NB4 (cell line): ENCODE measurements at places on chromosomes 5 and 9.

- no peak for DNase-seq
These were observed 715 bp downstream of the FGF10 start for GRCh38 chr5:44388321-44389089.

DNA sequence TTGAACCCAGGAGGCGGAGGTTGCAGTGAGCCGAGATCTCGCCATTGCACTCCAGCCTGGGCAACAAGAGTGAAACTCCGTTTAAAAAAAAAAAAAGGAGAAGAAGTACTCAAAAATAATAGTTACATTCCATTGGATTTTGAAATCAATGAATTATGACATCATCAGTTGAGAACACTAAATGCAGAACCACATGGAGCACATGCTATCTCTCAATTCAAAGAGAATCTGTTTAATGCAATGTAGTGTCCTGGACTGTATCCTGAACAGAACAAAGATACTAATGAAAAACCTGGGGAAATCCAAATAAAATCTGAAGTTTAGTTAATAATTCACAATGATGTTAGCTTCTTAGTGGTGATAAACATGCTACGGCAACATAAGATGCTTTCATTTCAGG, 20.3 kb downstream of the CDC14B start:
- DNase-seq, result peak; percentile 29

DNA sequence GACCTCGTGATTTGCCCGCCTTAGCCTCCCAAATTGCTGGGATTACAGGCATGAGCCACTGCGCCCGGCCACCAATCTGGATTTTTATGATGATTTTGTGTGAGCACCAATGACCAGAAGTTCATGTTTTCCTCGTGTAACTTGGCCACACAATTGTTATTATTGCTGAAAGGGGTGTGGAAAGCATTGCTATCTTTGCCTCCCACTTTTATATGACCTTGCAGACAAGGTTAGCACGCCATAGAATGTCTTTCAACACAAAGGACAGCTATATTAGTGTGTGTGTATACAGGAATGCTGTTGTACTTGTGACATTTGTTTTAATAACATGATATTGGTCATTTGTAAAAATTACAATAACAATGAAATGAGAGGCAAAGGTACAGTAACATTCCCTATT, 155.0 kb upstream of the ERCC6L2 start:
- no peak for DNase-seq

- peak; percentile 70 for DNase-seq
These were observed 4.7 kb downstream of the IFNA8 start for GRCh38 chr9:21413624-21414023.

DNA sequence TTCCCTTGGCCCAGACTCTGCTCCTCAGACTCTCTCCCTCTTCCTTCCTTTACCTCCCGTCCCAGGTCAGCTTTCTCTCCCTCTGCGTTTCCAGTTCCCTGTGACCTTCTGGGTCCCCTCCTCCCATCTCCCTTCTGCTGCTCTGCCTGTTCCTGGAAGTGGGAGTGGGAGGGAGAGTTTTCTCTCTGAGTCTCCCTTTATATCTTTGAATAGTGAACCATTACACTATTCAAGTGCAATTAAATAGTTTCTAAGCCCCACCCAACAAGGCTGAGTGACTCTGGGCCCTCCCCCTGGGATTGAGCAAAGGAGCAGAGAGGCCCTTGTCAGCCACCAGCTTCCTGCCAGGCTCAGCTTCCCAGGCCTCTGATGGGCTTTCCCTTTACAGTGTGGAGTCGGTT, 34.8 kb downstream of the THBS4 start:
- DNase-seq, result peak; percentile 49

DNA sequence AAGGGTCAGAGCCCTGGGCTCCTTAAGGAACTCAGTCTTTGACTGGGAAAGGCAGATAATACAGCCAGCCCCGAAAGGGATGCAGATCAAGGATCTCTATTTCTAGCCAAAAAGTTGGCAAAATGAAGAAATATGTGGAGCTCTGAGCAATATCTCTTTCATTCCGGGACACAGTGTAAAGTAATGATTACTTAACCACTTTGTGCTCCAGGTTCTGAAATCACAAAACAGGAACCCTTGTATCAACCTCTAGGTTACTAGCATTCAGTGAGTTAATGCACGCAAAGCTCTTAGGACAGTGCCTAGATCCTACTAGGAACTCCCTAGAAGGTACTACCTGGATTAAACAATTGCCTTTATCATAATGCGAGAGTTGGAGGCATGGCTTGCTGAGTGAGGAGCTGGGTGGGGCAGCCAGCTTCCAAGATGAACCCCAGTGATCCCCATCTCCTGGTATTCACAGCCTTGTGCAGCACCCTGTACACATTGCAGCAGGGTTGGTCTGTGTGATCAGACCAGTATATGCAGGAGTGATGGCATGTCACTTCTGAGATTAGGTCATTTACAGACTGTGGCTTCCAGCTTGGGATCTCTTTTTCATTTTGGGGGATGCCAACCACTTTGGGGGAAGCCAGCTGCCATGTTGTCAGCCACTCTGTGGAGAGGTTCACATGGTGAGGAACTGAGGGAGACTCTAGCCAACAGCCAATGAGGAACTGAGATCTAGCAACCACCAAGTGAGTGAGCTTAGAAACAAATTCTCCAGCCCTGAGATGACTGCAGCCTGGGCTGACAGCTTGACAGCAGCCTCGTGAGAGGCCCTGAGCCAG, 103.1 kb upstream of the SLC44A1 start:
- peak; percentile 50 for DNase-seq

- DNase-seq, result peak; percentile 21
These were observed 17.3 kb upstream of the RNU6ATAC start for GRCh38 chr9:134181648-134182034.

GRCh38 chr9:17854487-17854886, 275.6 kb downstream of the SH3GL2 start:
- no peak for DNase-seq

- DNase-seq, result no peak
These were observed 31.1 kb upstream of the ANGPTL2 start for GRCh38 chr9:127153501-127153900.

- peak; percentile 94 for DNase-seq
These were observed 60.1 kb downstream of the GALNT12 start for GRCh38 chr9:98867429-98868168.

DNA sequence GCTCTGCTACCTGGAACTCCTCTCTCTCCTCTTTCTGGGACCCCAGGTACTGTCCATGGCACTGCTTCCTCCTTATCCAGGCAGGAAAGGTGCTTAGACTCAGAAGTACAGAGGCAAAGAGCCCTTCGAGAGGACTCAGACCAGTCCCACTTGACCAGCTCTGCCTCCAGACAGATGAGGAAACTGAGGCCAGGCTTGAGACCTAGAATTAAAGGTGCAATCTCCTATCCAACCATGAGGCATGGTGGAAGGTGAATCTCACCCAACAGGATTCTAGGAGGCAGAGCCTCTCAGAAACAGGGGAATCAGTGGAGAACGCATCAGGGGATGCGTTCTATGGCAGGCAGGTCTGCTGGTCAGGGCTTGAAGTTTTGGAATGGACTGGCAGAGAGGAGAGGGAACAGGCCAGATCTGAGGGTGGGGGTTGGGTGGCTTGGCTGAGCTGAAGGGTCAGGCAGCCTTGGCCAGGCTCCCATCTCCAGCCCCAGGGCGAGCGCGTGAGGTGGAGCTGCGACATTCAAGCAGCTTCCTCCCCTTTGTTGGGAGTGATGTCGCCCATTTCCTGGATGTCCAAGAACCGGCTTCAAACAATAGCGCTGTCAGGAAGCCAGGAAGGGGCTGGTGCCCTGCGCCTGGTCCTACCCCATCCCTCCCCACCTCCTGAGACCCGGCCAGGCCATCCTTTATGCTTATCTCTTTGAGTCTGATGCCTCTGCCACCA, 26.2 kb downstream of the NDUFA8 start:
- no peak for DNase-seq

DNA sequence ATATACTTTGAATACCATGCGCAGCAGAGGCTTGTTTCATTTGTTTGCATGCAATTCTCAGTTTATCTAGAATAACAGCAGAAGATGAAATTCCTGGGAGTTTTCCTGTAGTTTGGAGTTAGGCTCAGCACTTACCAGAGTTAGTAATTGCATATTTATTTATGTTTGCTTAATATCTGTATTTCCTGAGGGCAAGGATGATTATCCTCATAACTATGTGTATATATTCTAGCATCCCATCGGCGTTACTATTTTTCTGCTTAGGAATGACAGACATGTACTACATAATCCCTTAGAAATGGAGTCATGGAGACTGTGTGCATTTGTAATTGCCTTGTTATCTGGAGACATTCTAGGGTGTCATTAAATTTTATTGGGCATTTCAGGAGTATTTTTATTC, 1184.8 kb downstream of the DTWD2 start:
- DNase-seq, result no peak

GRCh38 chr5:10620346-10620745, 56.5 kb downstream of the ANKRD33B start:
- DNase-seq, result no peak

- no peak for DNase-seq
These were observed 82.0 kb downstream of the YIPF5 start for GRCh38 chr5:144088206-144089064.
